ENCODE measurements at places on chromosomes 13 and 19. TPM values are rescaled to one million over a fixed set of nuclear protein-coding genes. Genes with fewer than 3 reads are reported as not detected.

Gene SELENOW
- total RNA-seq, result 117 TPM

Gene IZUMO4
- 4.9 TPM for total RNA-seq

Gene CYP4F8
- total RNA-seq, result not detected

Gene GGACT
- 5.9 TPM for total RNA-seq

Gene MISP
- 20.8 TPM for total RNA-seq

Gene PRODH2
- total RNA-seq, result 20.6 TPM

Gene NCCRP1
- 22.6 TPM for total RNA-seq

Gene OR7C1
- not detected for total RNA-seq

Gene SLC6A16
- total RNA-seq, result 3.5 TPM

Gene KIR3DL1
- total RNA-seq, result not detected

Gene LMTK3
- 21.6 TPM for total RNA-seq

Gene CGB3
- 6.1 TPM for total RNA-seq

Gene CEACAM1
- total RNA-seq, result 19.1 TPM

Gene LENG9
- 4.2 TPM for total RNA-seq

Gene B9D2
- 8.8 TPM for total RNA-seq

Gene ZNF430
- 13.4 TPM for total RNA-seq

Gene KIR2DL1
- total RNA-seq, result not detected

Gene SIGLECL1
- total RNA-seq, result not detected

Gene LGI4
- 0.21 TPM for total RNA-seq

Gene ERICH6B
- not detected for total RNA-seq

Gene C19orf33
- 46.8 TPM for total RNA-seq

Gene FFAR3
- total RNA-seq, result 0.45 TPM

Gene SIGLEC6
- total RNA-seq, result not detected

Gene PLIN4
- total RNA-seq, result 0.48 TPM

Gene ZNF844
- 20.7 TPM for total RNA-seq

Gene SHC2
- 40.5 TPM for total RNA-seq

Gene CYP4F3
- total RNA-seq, result 0.40 TPM

Gene OR10H1
- total RNA-seq, result not detected

Gene SYT3
- total RNA-seq, result not detected

Gene KLF5
- 189 TPM for total RNA-seq

Gene ZNF85
- 12.3 TPM for total RNA-seq

Gene ZNF534
- not detected for total RNA-seq

Gene DACT3
- 24.5 TPM for total RNA-seq

Gene ZNF776
- 23.9 TPM for total RNA-seq

Gene KRTDAP
- 2.0 TPM for total RNA-seq

Gene SOHLH2
- total RNA-seq, result not detected

Gene C1QTNF9B
- total RNA-seq, result not detected

Gene ANGPTL4
- total RNA-seq, result 4.7 TPM

Gene FAM216B
- total RNA-seq, result not detected

Gene TEX30
- total RNA-seq, result 14.5 TPM

Gene URAD
- not detected for total RNA-seq

Gene MBD3L2
- not detected for total RNA-seq

Gene COL4A1
- total RNA-seq, result 20.4 TPM

Gene OR7D2
- 1.3 TPM for total RNA-seq
